ENCODE measurements at places on chromosomes 2 and 18. TPM values are rescaled to one million over a fixed set of nuclear protein-coding genes. Genes with fewer than 3 reads are reported as not detected.

Gene CAPN14
- total RNA-seq, result 4.7 TPM

Gene GALNT14
- 1.7 TPM for total RNA-seq

Gene GDF7
- total RNA-seq, result 9.3 TPM

Gene BMP10
- not detected for total RNA-seq

Gene CD302
- 56.5 TPM for total RNA-seq

GRCh38 chr2:190156530-190157212 is 94.1 kb upstream of the MSTN start:
- DNase-seq, result no peak
- no peaks in the 10 kb centered on the region for H3K36me3 ChIP-seq
- H3K27ac ChIP-seq, result no peak overlapping the region

DNA sequence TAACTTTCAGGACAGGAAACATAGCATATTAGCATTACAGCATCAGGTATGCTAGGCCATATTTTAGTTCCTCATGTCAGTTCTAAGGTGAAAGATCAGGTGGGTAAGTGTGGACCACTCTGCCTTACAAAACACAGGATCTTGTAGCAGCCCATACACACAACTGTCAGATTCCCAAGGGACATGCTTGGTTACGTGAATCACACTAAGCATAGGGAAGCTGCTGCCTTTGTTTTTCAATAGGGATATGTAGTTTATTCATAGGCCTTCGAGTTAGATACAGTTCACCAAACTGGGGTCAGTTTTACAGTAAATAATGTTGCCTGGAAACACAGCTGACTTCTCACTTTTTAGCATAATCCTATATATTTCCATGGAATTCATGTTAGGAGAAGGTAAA is 116.1 kb upstream of the OTX1 start:
- no peak overlapping the region for H3K4me3 ChIP-seq
- no peaks in the 10 kb centered on the region for H3K4me1 ChIP-seq
- no peaks in the 10 kb centered on the region for H3K27me3 ChIP-seq
- H3K27ac ChIP-seq, result no peak overlapping the region
- no peaks in the 10 kb centered on the region for H3K36me3 ChIP-seq

- no peaks in the 10 kb centered on the region for H3K27me3 ChIP-seq
- no peak for DNase-seq
- no peaks in the 10 kb centered on the region for H3K36me3 ChIP-seq
- H3K27ac ChIP-seq, result no peak overlapping the region
- H3K4me1 ChIP-seq, result no peaks in the 10 kb centered on the region
- no peak overlapping the region for H3K4me3 ChIP-seq
Observed at GRCh38 chr2:74860079-74860478, 26.2 kb downstream of the HK2 start.

GRCh38 chr18:78641689-78642231 is 337.9 kb upstream of the SALL3 start:
- H3K36me3 ChIP-seq, result no peaks in the 10 kb centered on the region
- no peak for DNase-seq
- no peak overlapping the region for H3K27ac ChIP-seq
- no peak overlapping the region for H3K4me3 ChIP-seq
- H3K4me1 ChIP-seq, result peaks cover 7% of the 10 kb centered on the region
- no peaks in the 10 kb centered on the region for H3K27me3 ChIP-seq

GRCh38 chr2:157424374-157424773 is 19.5 kb downstream of the CYTIP start:
- no peak overlapping the region for H3K27ac ChIP-seq
- no peak overlapping the region for H3K4me3 ChIP-seq
- no peaks in the 10 kb centered on the region for H3K27me3 ChIP-seq
- no peaks in the 10 kb centered on the region for H3K4me1 ChIP-seq

GRCh38 chr18:55510809-55511208 is 77.2 kb downstream of the TCF4 start:
- H3K4me1 ChIP-seq, result peaks cover 6% of the 10 kb centered on the region
- H3K27me3 ChIP-seq, result no peaks in the 10 kb centered on the region
- DNase-seq, result no peak
- H3K27ac ChIP-seq, result peak overlapping the region; percentile 74
- no peak overlapping the region for H3K4me3 ChIP-seq

GRCh38 chr2:68086166-68086565 is 23.4 kb upstream of the C1D start:
- H3K4me1 ChIP-seq, result no peaks in the 10 kb centered on the region
- H3K27me3 ChIP-seq, result no peaks in the 10 kb centered on the region
- no peak overlapping the region for H3K27ac ChIP-seq
- no peak overlapping the region for H3K4me3 ChIP-seq
- no peak for DNase-seq

DNA sequence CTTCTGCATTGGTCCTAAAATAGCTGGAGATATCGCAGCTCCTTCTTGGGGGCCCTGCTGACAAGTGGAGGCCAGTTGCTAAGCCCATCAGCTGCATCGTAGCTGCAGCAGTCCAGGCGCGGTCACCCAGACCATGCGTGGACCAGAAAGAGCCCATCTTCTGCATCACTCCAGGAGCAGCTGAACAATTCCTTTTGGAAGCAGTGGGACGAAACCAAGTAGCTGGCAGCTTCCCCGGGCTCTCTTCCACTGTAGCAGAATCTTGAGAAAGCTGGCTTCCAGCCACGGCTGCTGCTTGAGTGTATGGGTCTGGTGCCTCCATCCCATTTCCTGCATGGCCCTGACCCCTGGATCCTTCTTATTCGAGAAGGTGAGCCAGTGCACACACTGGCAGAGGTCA is 22.2 kb upstream of the CAB39 start:
- no peak overlapping the region for H3K27ac ChIP-seq
- no peak overlapping the region for H3K4me3 ChIP-seq
- H3K36me3 ChIP-seq, result no peaks in the 10 kb centered on the region
- H3K27me3 ChIP-seq, result no peaks in the 10 kb centered on the region
- no peak for DNase-seq

DNA sequence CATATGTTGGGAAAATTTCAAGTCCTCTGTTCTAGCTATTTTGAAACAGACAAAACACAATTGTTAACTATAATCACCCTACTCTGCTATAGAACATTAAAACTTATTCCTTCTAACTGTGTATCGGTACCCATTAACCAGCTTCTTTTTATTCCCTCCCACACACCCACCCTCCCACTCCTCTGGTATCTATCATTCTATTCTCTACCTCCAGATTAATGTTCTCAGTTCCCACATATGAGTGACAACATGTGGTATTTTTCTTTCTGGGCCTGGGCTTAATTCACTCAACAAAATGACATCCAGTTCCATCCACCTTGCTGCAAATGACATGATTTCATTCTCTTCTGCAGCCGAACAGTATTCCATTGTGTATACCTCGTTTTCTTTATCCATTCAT is 43.3 kb downstream of the EXOC6B start:
- H3K4me3 ChIP-seq, result no peak overlapping the region
- H3K36me3 ChIP-seq, result no peaks in the 10 kb centered on the region
- H3K27ac ChIP-seq, result no peak overlapping the region

DNA sequence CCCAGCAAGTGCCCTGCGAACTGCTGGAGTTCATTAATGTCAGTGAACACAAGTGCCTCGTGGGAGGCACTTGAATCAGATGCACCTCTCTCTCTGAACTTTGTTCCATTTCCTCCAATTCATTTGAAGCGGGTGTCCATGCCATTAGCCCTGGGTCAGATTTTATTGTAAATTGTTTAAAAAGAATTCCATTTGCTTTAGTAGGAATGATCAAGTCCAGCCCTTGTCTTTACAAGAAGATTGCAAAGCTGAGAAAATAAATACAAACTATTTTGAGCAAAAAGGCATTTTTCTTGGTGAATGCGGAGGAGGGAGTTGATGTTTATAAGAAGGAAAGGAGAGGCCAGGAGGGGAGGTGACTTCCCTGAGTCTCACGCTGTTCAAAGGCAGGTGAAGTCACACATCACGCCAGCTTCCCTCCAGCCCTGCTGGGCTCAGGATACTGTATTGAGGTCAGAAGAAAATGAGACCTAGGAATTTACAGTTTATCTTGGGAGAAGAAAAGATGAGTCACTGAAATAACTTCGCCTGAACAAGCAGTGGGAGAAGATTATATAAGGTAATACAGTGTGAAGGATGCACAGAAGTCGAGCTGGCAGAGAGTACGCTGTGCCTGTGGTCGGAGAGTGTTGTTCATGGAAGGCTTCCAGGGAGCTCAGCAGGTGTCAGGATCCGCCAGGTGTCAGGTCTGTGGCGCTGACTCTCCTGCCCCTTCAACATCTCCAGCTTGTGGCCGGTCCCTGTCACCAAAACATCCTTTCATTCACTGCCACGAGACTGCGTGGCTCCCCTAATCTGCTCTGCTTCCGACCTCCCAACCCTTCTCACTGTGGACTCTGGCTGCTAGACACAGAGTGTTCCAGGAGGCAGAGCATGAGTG is 36.5 kb downstream of the EFR3B start:
- DNase-seq, result no peak
- peak overlapping the region; percentile 5 for H3K27ac ChIP-seq

- DNase-seq, result no peak
- no peaks in the 10 kb centered on the region for H3K27me3 ChIP-seq
- no peak overlapping the region for H3K27ac ChIP-seq
- no peak overlapping the region for H3K4me3 ChIP-seq
- no peaks in the 10 kb centered on the region for H3K36me3 ChIP-seq
Observed at GRCh38 chr2:174874085-174874484, 109.8 kb upstream of the CHRNA1 start.

DNA sequence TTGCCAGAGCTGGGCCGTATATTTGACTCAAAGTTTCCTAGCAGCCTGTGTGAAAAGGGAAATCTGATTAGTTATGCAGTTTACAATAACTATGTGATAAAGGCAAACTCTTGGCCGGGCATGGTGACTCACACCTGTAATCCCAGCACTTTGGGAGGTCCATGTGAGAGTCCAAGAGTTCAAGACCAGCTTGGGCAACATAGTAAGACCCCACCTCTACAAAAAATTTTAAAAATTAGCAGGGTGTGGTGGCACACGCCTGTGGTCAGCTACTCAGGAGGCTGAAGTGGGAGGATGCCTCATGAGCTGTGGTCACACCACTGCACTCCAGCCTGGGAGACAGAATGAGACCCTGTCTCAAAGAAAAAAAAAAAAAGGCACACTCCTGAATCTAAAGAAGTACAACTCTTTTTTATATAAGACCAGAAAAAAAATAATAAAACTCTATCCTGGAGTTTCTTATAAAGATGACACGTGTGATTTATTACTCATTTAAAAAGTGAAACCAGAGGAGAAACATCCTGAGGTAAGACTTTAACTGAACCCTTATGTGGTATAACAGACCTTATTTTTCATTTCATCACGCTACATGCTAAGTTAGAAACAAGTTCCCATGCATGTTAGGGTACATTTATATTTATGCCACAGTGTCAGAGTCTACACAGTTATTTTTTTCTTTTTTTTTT is 32.6 kb upstream of the KCMF1 start:
- no peaks in the 10 kb centered on the region for H3K36me3 ChIP-seq
- no peaks in the 10 kb centered on the region for H3K27me3 ChIP-seq
- no peak overlapping the region for H3K4me3 ChIP-seq
- H3K27ac ChIP-seq, result no peak overlapping the region
- no peak for DNase-seq
- peaks cover 4% of the 10 kb centered on the region for H3K4me1 ChIP-seq

- no peaks in the 10 kb centered on the region for H3K27me3 ChIP-seq
- peaks cover 9% of the 10 kb centered on the region for H3K4me1 ChIP-seq
- peak overlapping the region; percentile 74 for H3K27ac ChIP-seq
- H3K4me3 ChIP-seq, result peak overlapping the region; percentile 20
- DNase-seq, result no peak
Observed at GRCh38 chr2:3585261-3586109, 9.4 kb upstream of the COLEC11 start.

DNA sequence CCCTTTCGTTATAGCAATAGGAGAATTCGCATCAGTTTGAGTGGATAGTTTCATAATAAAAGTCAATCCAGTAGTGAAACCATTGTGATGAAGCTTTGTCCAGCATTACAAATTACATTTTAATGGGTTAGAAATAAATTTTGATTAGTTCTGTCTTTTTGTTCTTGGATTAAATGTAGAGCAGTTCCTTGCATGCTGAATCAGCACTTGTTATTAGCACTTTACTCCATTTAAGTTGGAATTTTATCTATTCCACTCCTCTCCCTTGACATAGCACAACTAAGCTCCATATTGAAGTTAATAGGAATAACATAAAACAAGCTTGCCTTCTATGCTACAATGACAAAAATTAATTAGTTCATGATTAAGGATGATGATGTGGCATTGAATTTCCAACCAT is 624.1 kb downstream of the CCDC85A start:
- no peak for DNase-seq
- no peak overlapping the region for H3K27ac ChIP-seq
- no peak overlapping the region for H3K4me3 ChIP-seq
- no peaks in the 10 kb centered on the region for H3K4me1 ChIP-seq

GRCh38 chr2:19600982-19601381 is 242.6 kb upstream of the OSR1 start:
- H3K27ac ChIP-seq, result no peak overlapping the region
- H3K4me3 ChIP-seq, result no peak overlapping the region
- no peaks in the 10 kb centered on the region for H3K36me3 ChIP-seq
- no peak for DNase-seq

- H3K4me3 ChIP-seq, result no peak overlapping the region
- no peak for DNase-seq
- H3K27me3 ChIP-seq, result no peaks in the 10 kb centered on the region
- H3K27ac ChIP-seq, result no peak overlapping the region
- no peaks in the 10 kb centered on the region for H3K4me1 ChIP-seq
Observed at GRCh38 chr2:190720691-190721090, 71.8 kb downstream of the NAB1 start.

DNA sequence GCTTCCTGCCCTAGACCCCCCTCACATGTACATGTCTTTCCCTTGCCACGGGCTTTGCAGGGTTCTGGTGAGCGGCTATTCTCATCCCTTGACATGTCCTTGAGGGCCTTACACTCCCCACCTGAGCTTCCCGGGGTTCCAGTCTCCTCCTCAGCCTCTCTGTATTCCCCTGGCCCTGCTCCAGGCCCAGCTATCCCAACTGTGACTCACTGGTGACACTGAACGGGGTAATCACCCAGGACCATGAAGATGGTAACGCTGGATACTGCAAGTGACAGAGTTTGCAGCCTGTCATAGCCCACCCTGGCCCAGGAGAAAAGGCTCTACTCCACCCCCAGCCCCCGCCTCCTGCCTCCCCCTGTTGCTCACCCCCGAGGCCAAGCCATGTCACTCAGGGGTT is 27.3 kb downstream of the KIF3C start:
- no peaks in the 10 kb centered on the region for H3K4me1 ChIP-seq
- H3K4me3 ChIP-seq, result no peak overlapping the region
- no peaks in the 10 kb centered on the region for H3K27me3 ChIP-seq
- H3K27ac ChIP-seq, result no peak overlapping the region

DNA sequence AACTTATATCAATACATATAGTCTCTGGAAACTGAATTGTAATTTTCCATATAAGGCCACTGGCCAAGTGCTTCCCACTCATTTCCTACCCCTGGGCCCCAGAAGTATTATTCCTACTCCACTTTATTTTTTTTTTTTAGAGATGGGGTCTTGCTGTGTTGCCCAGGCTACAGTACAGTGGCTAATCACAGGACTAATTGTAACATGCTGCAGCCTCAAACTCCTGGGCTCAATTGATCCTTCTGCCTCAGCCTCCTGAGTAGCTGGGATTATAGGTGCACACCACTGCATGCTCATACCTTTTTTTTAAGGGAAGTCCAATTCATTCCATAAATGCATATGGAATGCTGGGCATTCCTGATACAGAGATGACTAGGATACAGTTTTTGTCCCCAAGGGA is 6.4 kb upstream of the CNNM4 start:
- peaks cover 2% of the 10 kb centered on the region for H3K4me1 ChIP-seq
- no peak overlapping the region for H3K4me3 ChIP-seq
- no peaks in the 10 kb centered on the region for H3K27me3 ChIP-seq
